ENCODE measurements at places on chromosomes 6 and 20.

GRCh38 chr6:53805725-53806124 lies 10.9 kb downstream of the LRRC1 start:
- no peak for ATAC-seq

GRCh38 chr6:37920667-37921066 lies 101.1 kb downstream of the ZFAND3 start:
- ATAC-seq, result no peak

- no peak for ATAC-seq
These were observed 76.4 kb downstream of the EYA2 start for GRCh38 chr20:46970937-46971630.

GRCh38 chr6:4853349-4853748 lies 77.1 kb downstream of the CDYL start:
- no peak for ATAC-seq

DNA sequence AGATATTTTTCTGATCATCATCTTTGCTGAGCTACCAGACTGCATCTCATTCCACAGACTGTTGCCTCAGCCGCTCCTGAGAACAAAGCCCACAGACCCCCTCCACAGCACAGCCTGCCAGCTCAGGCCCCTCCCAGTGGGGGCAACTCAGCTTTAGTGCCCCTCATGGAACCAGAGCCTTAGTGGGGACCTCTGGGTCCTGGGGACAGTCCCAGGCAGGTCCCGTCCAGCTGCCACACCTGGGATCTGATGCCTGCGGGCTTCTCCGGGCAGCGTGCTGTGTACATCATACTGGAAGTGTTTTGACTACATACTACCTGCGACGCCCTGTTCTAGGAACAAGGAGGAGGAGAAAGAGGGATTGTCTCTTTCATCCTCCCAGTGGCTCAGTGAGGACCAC lies 38.3 kb upstream of the QKI start:
- no peak for ATAC-seq

DNA sequence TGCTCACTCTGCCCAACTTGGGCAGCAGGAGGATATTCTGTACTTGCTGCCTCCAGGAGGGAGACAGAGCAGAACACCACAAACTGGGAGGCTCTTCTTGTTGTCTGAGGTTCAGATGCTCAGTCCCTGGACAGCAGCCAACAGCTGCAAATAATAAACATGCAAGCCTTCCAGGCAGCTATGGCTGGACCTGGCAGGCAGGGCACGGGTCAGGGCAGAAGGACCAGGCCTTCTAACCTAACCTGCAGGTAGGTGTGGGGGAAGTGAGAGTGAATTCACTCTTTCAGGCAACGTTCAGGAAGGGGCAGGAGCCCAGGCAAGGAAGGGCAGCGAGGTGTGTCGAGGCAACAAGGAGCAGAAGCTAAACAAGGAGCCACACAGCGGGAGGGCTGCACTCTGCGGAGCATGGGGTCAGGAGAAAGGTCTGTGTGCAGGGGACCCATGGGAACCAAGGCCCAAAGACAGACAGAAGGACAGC lies 31.5 kb downstream of the NINL start:
- no peak for ATAC-seq

GRCh38 chr20:50009521-50010454 lies 27.0 kb downstream of the SNAI1 start:
- no peak for ATAC-seq

GRCh38 chr6:17469006-17469832 lies 75.8 kb downstream of the CAP2 start:
- peak; percentile 29 for ATAC-seq

- ATAC-seq, result no peak
These were observed 6.3 kb downstream of the YWHAB start for GRCh38 chr20:44891826-44892225.

- no peak for ATAC-seq
These were observed 27.8 kb downstream of the CMTR1 start for GRCh38 chr6:37460805-37461204.

DNA sequence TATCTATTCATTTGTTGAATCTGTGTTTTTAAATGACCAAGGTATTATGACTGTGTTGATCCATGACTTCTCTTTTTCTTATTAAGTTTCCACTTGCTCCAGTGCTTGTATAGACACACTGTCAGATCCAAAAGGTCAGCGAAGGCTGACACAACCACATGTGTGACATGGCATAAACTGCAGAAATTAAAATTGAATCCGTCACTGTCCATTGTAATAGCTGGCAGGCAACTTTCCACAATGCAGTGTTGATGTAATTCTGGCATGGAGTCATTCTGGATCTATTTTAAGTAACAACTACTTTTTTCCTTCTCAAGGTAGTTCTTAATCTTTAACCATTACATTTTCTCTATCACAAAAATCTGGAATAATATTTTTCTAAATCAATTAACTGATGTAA lies 145.3 kb downstream of the AIG1 start:
- peak; percentile 34 for ATAC-seq

DNA sequence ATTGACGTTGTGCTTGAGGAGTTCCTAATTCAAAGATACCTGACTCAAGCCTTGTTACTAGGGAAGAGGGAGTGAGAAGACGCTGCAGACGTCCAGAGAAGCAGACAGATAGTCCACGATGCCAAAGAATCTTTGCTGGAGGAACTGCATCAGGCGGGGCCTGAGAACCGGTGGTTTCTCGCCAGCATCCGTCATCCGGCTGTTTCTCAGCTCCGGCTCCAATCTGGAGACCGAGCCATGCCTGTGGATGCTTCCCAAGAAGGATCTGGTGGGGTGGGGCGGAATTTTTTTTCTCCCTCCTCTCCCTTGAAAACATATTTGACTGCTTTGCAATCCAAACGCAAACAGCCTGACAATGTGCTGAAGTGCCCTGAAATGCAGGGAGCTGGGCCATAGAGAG lies 125.8 kb upstream of the SRSF6 start:
- ATAC-seq, result peak; percentile 43

- no peak for ATAC-seq
These were observed 780 bp upstream of the TAF4 start for GRCh38 chr20:62066339-62066982.

DNA sequence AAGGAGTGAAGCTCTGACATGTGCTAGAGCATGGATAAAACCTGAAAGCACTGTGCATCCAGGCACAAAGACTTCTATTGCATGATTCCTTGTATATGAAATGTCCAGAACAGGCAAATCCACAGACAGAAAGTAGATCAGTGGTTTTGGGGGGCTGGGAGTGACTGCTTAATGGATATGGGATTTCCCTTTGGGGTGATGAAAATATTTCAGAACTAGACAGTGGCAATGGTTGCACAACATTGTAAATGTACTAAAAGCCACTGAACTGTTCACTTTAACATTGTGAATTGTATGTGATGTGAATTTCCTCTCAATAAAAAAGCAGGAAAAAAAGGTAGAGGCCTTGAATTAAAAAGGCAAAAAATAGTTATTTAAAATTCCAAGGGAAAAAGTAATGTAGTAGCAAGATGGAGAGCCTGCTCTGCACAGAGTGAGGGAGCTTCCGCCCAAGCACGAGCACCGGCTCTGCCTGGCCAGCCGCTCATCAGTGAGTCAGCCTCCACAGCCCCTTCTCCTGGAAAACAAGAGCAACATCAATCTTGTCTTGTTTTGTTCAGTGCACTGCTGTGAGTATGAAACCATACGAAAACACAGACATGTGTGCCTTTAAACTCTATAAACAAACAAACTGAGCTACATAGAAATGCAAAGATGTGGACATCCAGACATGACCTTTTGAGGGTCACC lies 74.6 kb upstream of the THBS2 start:
- ATAC-seq, result peak; percentile 64

- ATAC-seq, result no peak
These were observed 138.5 kb upstream of the SOX4 start for GRCh38 chr6:21455071-21455470.

DNA sequence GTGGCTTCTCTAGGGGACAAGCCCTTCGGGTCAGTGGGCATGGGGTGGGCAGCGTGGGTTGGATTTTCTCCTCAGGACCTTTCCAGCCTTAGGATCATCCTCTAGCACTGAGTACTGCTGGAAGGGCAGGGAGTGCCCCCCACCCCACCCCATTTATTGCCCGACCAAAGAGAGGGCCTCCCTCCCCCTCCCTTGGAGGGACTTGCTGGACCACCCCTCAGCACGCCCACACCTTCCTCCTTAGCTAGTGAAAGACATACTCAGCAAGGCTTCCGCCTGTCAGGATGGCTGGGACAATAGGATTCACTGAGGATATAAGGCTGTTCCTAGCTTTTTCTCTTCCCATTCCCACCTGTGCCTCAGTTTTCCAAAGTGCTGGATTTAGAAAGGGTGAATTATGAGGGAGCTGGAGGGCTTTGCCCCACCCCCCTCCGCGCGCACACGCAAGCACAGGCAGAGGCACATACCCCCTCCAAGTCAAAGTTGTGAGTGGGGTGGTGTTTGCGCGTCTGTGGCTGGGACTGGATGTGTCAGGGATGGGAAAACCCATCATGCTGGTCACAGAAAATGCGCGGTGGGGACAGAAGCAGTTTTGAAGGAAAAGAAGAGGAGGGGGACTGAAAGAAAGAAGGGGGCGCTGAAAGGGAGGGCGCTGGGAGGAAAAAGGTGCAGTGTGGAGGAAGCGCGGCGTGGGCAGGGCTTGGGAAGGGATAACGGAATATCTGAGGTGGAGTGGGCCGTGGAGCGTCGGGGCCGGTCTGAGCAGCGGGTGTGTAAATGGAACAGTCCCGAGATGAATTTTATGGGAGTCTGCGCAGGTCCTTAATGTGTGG lies 693 bp upstream of the SLC29A1 start:
- no peak for ATAC-seq

- ATAC-seq, result no peak
These were observed 542.4 kb upstream of the FLRT3 start for GRCh38 chr20:14879839-14880238.

- ATAC-seq, result no peak
These were observed 207.6 kb downstream of the UST start for GRCh38 chr6:148954461-148954860.

DNA sequence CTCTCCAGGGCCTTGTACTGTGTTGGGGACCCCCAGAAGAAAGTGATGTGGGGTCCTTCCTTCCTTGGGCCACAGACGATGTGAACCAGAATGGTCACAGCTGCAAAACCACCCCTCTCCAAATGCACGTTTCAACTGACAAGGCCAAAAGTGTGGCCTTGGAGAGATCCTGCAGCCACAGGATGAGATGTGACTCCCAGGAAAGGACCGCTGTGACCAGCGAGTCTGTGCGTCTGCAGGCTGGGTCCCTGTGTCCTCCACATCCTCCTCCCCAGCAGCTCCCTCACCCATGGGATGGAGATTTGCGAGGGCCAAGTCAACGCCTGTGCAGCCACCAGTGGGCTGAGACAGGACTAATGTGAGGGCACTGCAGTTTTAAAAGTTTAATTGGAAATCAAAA lies 247.0 kb downstream of the ERMARD start:
- ATAC-seq, result no peak

DNA sequence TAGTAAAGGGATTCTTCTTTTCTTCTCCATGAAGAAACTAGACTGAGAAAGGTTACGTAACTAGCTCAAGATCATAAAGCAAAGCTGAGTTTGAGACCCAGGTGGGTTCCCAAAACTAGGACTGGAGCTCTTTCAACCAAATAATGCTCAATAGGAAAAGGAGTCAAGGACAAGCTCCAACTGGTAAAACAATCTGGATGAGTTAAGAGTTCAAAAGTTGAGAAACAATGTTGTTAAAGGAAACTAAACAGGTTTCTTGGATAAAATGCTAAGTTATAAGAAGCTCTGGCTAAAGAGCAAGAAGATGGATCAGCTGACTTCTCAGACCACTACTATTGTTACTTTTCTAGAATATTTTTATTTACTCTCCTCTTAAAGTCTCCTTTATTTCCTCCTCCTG lies 137.3 kb downstream of the MMS22L start:
- ATAC-seq, result no peak

- no peak for ATAC-seq
These were observed 16.1 kb downstream of the PLAGL2 start for GRCh38 chr20:32191422-32191821.

GRCh38 chr20:8940326-8940725 lies 128.6 kb upstream of the PLCB4 start:
- no peak for ATAC-seq

- peak; percentile 62 for ATAC-seq
These were observed 13.8 kb upstream of the TLDC2 start for GRCh38 chr20:36861875-36862801.

DNA sequence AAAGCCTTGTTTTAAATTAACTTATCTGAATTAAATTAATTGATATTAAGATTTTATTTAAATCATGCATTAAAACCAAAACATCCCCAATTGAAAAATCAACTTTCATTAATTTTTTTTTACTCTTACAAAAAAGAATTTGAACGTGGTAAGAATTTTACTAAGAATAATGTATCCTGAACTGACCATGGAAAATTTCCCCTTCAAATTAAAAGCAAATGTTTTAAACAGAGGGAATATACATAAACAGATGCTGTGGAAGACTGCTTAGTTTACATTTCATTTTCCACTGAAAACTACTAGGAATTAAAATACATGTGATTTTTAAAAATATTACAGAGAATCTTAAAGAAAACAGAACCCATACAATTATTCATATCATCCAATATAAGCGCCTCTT lies 2.3 kb downstream of the RNF24 start:
- no peak for ATAC-seq

- peak; percentile 28 for ATAC-seq
These were observed 18.3 kb downstream of the GHRH start for GRCh38 chr20:37243076-37243936.

DNA sequence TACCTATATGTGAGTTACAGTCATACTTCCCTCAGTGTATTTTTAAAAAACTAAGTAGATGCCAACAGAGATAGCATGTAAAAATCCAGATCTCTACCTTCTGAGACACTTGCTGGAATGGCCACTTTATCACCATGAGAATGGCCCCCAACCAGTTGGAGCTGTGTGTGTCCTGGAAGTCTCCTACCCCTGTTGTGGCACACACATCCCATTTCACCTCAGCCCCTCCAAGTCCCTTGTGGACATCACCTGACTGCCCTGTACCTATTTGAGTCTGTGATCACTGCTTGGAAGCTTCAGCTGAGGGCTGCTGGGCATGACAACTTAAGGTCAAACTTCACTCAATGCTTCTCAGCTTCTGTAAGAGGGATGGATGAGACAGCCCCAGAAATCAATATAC lies 24.1 kb downstream of the MOCS1 start:
- ATAC-seq, result no peak

GRCh38 chr6:89084542-89084941 lies 4.0 kb downstream of the PNRC1 start:
- no peak for ATAC-seq
